Ecto neural progenitor cell (in vitro differentiated cells): ENCODE measurements at places on chromosomes 4 and X.

- DNase-seq: no peak
These were observed 633.3 kb downstream of the ANKRD50 start for GRCh38 chr4:124079174-124079780.

- DNase-seq: no peak
These were observed 51.6 kb downstream of the ELF4 start for GRCh38 chrX:130058652-130059051.

DNA sequence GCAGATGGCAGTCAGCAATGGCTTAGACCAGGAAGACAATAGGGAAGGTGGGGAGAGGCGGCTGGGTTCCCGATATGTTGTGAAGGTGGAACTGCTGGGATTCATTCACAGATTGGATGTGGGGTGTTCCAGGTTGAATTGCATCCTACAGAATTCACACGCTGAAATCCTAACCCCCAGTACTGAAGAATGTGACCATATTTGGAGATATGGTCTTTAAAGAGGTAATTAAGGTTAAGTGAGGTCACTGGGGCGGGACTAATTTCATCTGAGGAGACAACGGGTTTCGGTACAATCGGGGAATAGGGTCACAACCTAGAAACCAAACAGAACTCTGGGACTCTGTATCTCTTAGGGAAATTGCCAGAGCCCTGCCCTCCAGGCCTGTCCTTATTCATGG, 5.3 kb upstream of the CHRNA9 start:
- DNase-seq: no peak

- DNase-seq: no peak
These were observed 127.5 kb upstream of the ANXA10 start for GRCh38 chr4:167964766-167965373.

DNA sequence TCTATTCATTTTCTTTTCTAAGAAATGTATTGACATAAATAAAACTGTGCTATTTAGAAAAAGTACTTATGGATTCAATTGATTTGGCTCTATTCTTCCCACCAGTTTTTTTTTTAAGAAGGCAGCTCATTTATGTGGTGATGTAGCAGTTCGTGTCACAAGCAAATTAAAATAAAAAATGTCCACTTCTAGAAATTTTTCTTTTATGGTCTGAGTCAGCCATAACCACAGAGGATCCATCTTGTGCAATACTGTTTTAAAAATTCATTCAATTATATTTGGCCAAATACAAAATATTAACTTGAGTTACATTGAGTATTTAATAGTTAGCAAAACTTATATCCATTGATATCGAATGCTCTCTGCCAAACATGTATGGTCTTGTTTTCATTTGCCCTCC, 207.9 kb upstream of the FAT1 start:
- DNase-seq: no peak

DNA sequence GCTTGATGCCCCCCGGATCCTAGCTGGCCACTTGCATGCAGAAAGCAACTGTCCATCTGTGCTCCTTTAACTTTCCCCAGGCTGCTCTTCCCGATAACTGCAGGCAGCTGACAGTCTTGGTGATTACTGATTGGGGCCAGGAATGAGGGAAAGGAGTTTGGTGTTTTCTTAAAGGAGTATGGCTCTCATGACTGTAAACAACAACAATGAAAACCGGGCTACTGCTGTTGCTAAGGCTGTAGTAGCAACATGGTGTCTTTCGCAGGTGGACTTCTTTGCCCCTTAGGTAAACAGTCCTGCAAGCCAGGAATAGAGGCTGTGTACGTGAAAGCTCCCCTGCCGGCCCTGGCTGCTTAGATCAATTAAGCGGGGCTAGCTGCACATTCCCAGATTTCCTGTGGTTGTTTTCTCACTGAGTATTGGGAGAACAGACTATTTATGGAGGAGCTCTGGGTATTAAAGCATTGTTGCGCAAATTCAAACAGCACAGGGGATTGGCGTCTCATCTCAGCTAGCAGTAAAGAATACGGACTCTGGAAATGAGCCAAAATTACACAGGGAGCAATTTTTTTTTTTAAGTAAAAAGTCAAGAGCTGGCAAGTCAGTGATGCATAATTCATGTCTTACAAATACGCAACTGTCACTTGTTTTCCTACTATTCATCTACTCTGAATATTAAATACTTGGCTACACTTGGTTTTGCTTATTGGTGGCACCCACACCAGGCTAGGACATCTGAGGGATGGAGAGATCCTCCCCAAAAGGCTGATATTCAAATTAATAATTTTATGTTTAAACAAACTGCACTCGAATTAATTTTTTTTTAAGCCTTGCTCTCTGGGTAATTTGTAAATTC, 61.6 kb upstream of the NAP1L5 start:
- DNase-seq: peak; percentile 51

GRCh38 chr4:90209922-90210321, 82.7 kb downstream of the CCSER1 start:
- DNase-seq: no peak

- no peak for DNase-seq
These were observed 345.7 kb downstream of the ARHGAP10 start for GRCh38 chr4:148077581-148077980.

- no peak for DNase-seq
These were observed 31.3 kb upstream of the ETNPPL start for GRCh38 chr4:108794136-108794535.

GRCh38 chr4:71130827-71131603, 137.6 kb downstream of the DCK start:
- no peak for DNase-seq

- no peak for DNase-seq
These were observed 63.2 kb downstream of the ATXN3L start for GRCh38 chrX:13256603-13257002.

- no peak for DNase-seq
These were observed 42.3 kb downstream of the RASL11B start for GRCh38 chr4:52904421-52904820.

DNA sequence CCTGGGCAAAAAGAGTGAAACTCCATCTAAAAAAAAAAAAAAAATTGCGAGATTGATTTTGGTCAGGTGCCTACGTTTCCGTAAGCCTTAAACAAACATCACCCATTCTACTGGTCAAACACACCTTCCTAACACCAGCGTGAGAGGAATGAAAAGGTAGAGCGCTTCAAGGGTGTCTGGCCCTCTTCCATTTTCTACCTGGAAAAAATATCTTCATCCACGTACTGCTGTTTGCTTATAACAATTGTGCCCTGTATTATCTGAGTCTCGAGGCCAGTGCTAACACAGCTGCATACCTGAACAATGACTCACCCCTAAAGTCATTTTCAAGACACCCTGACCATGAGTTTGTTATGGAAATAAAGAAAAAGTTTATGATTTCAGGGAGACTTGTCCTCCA, 13.9 kb downstream of the TMSB4X start:
- no peak for DNase-seq

GRCh38 chrX:12811658-12812057, 20.4 kb downstream of the PRPS2 start:
- DNase-seq: no peak

GRCh38 chr4:66062044-66062443, 391.8 kb upstream of the EPHA5 start:
- DNase-seq: no peak

- no peak for DNase-seq
These were observed 167.7 kb downstream of the DCAF12L2 start for GRCh38 chrX:125998432-125998831.

DNA sequence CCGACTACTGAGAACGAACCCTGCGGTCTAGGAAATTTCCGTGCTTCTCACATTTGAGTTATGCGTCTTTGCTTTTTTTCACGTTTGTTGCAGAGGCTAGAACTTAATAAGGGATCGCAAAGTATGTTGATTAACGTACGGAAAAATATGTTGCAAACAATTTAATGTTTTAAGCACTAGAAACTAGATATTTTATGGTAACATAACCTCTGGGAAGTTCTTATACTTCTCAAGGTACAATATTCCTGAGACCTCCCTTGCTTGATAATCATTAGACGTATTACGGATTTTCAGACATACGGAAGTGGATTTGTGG, 639 bp upstream of the PRDM5 start:
- no peak for DNase-seq

DNA sequence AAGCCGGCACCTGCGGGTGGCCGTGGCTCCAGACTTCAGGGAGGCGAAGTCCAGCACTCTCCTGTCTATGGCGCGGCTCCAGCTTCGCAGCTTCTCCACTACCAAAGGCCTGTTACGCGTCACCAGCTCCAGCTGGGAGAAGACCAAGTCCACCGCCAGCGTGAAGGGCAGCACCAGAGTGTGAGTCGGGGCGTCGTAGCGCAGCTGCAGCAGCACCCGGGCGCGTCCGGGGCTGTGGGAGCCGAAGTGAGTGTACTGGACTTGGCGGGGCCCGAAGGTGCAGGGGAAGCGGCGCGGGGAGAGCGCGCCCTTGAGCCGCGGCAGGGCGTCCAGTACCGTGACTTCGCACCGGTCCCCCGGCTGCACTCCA, 444 bp downstream of the FREM3 start:
- DNase-seq: peak; percentile 50

- no peak for DNase-seq
These were observed 87.4 kb downstream of the SMIM20 start for GRCh38 chr4:26001413-26001812.

DNA sequence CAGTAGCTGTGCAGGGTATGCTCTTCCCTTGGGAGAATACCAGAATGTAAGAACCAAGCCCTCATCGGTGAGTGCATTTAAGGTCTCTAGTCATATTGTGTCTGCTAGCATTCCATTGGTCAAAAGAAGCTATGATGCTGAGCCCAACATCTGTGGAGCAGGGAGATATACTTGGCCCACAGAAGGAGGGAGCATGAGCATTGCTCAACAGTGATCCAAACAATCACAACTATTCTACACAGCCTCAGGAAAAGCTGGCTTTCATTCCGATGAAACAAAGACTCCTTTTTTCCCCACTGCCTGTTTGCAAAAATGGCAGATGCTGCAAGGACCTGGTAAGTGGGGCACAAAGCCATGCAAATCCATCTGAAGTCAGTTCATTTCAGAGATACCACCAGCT, 80.6 kb upstream of the DHX15 start:
- DNase-seq: no peak

- DNase-seq: no peak
These were observed 32.6 kb upstream of the MSMO1 start for GRCh38 chr4:165294907-165295306.

DNA sequence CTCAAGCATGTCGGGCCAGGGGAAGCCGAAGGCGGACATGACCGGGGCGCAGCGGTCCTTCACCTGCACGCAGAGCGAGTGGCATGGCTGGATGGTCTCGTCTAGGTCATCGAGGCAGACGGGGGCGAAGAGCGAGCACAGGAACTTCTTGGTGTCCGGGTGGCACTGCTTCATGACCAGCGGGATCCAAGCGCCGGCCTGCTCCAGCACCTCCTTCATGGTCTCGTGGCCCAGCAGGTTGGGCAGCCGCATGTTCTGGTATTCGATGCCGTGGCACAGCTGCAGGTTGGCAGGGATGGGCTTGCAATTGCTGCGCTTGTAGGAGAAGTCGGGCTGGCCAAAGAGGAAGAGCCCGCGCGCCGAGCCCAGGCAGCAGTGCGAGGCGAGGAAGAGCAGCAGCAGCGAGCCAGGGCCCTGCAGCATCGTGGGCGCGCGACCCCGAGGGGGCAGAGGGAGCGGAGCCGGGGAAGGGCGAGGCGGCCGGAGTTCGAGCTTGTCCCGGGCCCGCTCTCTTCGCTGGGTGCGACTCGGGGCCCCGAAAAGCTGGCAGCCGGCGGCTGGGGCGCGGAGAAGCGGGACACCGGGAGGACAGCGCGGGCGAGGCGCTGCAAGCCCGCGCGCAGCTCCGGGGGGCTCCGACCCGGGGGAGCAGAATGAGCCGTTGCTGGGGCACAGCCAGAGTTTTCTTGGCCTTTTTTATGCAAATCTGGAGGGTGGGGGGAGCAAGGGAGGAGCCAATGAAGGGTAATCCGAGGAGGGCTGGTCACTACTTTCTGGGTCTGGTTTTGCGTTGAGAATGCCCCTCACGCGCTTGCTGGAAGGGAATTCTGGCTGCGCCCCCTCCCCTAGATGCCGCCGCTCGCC, at the start of gene SFRP2:
TSS of gene SFRP2 (minus strand) at position 671 of the 864 bp plus-strand sequence. CDS start at position 423, 248 bp downstream.
- peak; percentile 89 for DNase-seq

DNA sequence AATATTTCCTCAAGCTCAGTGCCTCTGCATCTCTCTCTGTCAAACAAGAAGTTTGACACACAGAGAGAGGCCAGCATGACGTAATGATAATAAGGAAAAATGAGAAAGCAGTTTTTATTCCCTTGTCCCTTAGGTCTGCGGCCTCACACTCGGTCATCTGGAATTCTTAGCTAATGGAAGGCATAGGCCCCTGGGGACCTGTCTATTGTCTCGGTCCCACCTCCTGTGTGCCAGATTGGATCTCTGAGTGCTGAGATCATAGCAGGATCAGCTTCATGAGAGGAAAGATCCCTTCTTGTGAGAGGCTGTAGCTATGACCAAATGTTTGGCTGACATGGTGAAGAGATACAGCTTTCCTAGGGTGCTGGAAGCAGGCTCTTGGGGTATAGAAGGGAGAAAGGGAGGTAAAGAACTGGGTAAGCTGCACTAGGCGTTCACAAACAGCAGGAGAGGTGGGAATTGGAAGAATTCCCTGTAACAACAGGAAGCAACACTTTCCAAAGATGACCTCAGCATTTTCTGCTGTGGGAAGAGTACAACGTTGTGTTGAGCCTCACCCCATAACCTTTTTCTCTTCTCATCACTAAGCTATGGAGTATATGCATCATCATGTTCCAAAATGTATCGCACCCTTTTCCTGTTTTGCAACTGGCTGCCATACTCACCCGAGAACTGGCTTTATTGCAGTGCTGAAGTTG, 20.2 kb downstream of the TMEM31 start:
- no peak for DNase-seq

- no peak for DNase-seq
These were observed 513.6 kb upstream of the PITX2 start for GRCh38 chr4:111136438-111136837.

DNA sequence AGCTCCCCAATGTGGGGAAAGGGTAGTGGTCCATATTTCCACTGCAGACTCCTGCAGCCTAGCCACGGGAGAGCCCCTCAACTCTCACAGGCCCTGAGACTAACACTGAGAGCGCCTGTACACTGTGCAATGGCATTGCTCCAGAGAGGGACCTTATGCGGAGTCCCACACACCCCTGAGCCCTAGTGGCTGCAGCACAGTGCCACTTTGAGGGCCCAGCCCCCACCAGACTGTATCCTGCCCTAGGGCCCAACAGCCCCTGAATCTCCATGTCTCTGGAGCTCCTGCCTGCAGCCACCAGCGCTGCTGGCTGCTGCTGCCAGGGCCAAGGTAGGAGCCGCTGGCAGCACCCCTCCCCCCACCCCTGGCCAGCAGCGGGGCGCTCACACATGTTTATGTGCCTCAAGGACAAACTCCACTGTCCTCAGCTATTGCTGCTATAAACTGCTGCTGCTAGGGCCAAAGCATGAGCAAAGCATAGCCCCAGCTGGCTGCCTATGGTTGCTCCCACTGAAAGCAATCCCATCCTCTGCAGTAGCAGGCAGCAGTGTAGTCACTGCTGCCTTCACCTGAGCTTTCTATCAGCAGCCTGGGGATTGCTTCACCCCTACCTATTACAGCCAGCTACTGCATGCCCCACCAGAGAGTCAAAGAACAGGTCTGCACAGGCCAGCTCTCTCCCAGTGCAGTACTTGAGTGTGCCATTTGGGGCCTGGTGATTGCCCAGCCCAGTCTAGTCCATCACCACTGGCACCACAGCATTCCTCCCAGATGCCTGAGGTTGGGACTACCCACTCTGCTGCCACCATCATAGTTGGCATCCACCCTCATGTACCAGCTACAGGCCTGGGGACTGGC, 24.3 kb downstream of the TMEM154 start:
- DNase-seq: no peak
